ENCODE measurements at places on chromosomes 16 and 17.

- no peak for DNase-seq
Measured at GRCh38 chr16:4244254-4245076, 2.6 kb upstream of the SRL start.

DNA sequence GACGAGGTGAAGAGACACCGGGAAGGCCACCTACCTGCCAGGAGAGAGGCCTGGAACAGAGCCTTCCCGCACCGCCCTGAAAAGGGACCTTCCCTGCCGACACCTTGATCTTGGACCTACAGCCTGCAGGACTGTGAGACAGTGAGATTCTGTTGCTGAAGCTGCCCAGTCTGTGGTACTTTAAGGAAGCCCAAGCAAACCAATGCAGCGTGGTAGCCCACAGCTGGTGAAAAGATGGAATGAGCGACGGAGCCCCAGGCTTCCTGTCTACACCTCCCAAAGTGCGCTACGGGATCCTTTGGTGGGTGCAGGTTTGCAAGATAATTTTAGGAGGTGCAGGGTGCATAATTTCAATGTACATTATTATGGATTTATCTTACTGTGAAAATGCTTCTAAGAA lies 33.9 kb downstream of the TNFRSF13B start:
- no peak for DNase-seq

GRCh38 chr17:75535119-75535537 lies 9.6 kb downstream of the LLGL2 start:
- no peak for DNase-seq

DNA sequence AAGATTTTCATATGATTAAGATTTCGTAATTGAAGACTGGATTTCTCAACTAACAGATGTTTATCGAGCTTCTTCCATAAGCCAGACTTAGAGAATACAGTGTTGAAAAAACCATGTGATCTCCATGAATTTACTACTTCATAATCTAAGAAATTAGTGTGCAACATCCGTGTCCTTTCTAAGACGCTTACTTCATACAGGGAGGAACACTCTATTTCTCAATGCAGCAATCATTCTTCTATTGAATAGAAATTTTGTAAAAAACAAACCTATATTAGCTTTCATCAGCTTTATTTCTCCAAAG lies 946.3 kb downstream of the KCNJ2 start:
- no peak for DNase-seq

DNA sequence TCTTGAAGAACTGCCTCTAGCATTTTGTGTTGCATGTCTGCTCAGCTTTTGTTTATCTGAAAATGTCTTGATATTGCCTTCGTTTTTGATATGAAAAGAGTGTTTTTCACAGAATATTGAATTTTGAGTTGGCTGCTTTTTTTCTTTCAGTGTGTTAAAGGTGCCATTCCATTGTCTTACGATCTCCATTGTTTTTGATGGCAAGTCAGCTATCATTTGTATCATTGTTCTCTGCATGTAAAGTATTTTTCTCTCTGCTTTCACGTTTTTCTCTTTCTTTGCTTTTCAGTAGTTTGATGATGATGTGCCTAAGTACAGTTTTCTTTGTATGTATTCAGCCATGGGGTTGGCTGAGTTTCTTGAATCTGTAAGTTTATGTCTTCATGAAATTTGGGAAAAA lies 57.0 kb downstream of the AIPL1 start:
- no peak for DNase-seq
